Activated naive CD8-positive, alpha-beta T cell treated with anti-CD3 and anti-CD28 coated beads for 36 hours (primary cell): ENCODE measurements at places on chromosomes 3 and 15. TPM values are rescaled to one million over a fixed set of nuclear protein-coding genes. Genes with fewer than 3 reads are reported as not detected.

DNA sequence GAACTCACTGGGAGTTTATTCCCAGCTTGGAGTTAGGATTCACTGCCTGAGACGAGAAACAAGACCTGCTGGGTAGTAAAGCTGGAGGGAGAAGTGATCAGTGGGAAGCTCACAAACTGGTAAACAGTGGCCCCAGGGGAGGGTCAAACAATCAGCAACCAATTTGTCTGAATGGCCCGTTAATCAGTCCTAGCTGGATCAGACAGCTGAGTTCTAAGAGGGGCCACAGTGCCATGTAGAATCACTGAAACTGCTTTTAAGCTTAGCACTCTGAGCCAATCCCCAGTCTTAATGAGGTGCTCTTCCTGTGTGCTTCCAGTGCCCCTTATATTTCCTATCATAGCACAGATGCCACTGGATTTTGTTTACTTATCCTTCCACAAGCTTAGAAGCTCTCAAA lies 591.7 kb downstream of the RSL24D1 start:
- H3K36me3 ChIP-seq: no peaks in the 10 kb centered on the region
- H3K27me3 ChIP-seq: peaks cover 5% of the 10 kb centered on the region
- DNase-seq: no peak
- H3K4me1 ChIP-seq: no peaks in the 10 kb centered on the region

DNA sequence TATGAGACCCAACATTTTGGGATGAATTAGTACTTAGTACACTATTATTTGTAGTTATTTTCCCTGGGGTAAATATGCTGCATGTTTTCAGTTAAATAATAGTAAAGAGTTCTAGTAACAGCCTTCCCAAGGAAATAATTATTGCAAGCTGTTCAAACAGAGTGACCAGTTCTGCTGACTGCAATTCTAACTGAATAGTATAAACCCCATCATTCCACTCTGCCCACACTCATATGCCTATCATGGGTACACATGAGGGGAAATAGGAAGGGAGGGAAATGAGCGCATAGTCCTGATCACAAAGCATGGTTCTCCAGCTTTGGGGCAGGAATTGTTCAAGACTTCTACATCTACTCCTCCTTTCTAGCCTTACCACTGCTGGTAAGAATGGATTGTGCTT lies 18.7 kb downstream of the UQCC5 start:
- H3K4me3 ChIP-seq: no peak overlapping the region
- no peaks in the 10 kb centered on the region for H3K27me3 ChIP-seq
- DNase-seq: no peak
- no peak overlapping the region for H3K27ac ChIP-seq
- H3K4me1 ChIP-seq: peaks cover 12% of the 10 kb centered on the region

- H3K36me3 ChIP-seq: no peaks in the 10 kb centered on the region
- H3K27me3 ChIP-seq: peaks cover 4% of the 10 kb centered on the region
- peaks cover 6% of the 10 kb centered on the region for H3K4me1 ChIP-seq
- no peak for DNase-seq
- H3K27ac ChIP-seq: no peak overlapping the region
- H3K4me3 ChIP-seq: no peak overlapping the region
Measured at GRCh38 chr15:88400591-88401250, 66.5 kb downstream of the MRPL46 start.

Gene B3GNT5
- 13.3 TPM for total RNA-seq

Gene LIPH
- total RNA-seq: not detected

GRCh38 chr3:48472673-48472922 lies 26.1 kb downstream of the ATRIP start:
- peak overlapping the region; percentile 98 for H3K27ac ChIP-seq
- H3K4me3 ChIP-seq: peak overlapping the region; percentile 81
- DNase-seq: no peak
- peaks cover 18% of the 10 kb centered on the region for H3K36me3 ChIP-seq

Gene NR2E3
- total RNA-seq: not detected

DNA sequence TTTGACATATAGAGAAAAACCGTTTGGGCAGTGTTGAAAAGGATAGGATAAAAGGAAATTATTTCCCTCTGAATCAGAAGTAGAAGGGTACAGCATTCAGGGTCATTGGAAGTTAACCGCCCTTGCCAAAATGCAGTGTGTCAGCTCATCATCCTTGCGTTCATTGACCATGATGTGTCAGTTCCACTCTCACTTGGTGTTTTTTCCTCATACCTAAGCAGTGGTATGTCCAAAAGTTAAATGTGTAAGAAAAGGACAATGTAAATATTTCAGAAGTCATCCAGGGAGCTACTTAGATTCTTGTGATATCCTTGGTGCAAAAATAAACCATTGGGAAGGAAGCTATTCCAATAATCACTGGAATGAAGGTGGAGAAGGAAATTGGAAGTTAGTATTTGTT lies 50.7 kb downstream of the MAP6D1 start:
- H3K4me3 ChIP-seq: no peak overlapping the region
- no peaks in the 10 kb centered on the region for H3K27me3 ChIP-seq
- DNase-seq: no peak
- no peaks in the 10 kb centered on the region for H3K4me1 ChIP-seq
- peaks cover 28% of the 10 kb centered on the region for H3K36me3 ChIP-seq

DNA sequence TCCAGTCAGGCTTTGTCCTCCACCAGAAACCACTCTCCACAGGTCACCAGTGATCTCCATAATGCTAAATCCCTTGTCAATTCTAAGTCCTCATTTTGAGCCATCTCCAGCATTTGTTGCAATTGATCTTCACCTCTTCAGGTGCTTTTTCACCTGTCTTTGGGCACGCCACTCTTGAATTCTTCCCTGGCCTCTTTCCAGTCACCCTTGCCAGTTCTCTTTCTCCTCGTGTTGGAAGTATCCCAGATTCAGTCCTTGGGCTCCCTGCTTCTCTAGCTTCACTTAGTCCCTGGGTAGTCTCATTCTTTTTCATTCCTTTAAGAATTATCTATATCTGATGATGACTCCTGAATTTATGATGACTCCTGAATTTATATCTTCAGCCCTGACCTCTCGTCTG lies 37.5 kb downstream of the MAPK6 start:
- no peaks in the 10 kb centered on the region for H3K27me3 ChIP-seq
- no peak overlapping the region for H3K4me3 ChIP-seq
- DNase-seq: no peak
- no peak overlapping the region for H3K27ac ChIP-seq
- H3K36me3 ChIP-seq: peaks cover 22% of the 10 kb centered on the region
- H3K4me1 ChIP-seq: no peaks in the 10 kb centered on the region

GRCh38 chr3:79297245-79297960 lies 470.4 kb downstream of the ROBO1 start:
- H3K36me3 ChIP-seq: no peaks in the 10 kb centered on the region
- DNase-seq: no peak
- H3K4me3 ChIP-seq: no peak overlapping the region
- no peaks in the 10 kb centered on the region for H3K27me3 ChIP-seq
- H3K27ac ChIP-seq: no peak overlapping the region

Gene GCNT3
- total RNA-seq: not detected

DNA sequence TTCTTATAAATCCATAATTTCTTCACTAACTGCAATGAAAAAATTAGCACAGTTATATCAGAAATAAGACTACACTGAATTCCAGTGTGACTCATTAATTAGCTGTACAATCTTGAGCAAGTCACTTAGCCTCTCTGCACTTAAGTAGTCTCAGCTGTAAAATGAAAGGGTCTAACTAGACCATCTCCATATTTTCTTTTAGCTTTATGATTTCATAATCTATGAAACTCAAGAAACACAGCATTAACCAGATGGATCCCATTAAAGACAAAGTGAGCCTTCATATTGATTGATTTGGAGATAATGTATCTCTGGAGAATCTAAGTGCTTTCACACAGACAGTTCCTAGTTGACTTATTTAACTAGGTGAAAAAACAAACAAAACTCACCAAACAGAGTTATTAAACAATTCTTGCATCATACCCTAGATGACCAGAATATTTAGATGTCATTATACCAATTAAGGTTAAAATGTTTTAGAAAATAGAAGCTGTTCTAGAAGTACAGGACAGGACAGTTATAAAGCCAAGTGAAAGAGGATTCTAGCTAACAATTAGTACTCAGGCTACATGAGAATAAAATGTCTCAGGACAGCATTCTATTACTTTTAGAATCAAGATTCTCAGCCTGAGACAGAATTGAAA lies 11.2 kb downstream of the CSNK1G1 start:
- peaks cover 18% of the 10 kb centered on the region for H3K4me1 ChIP-seq
- peaks cover 13% of the 10 kb centered on the region for H3K36me3 ChIP-seq
- H3K27me3 ChIP-seq: no peaks in the 10 kb centered on the region
- DNase-seq: no peak
- H3K4me3 ChIP-seq: no peak overlapping the region

DNA sequence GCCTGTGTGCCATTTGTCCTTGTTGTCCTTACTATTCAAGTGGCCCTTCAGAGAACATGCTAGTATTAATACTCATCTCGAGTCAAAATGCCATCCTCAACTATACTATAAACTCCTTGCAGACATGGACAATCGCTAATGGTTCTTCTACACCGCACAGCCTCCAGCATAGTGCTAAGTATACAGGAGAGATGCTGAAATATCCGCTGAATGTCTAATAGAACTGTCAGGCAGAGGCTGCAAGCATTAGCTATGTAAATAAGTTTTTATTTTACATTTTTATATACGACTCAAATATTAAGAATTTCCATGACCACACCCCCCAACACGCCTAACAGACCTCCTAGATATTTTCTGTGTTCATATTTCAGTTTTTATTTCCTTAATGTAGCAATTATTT lies 39.4 kb downstream of the AAGAB start:
- peaks cover 1% of the 10 kb centered on the region for H3K4me1 ChIP-seq
- H3K27me3 ChIP-seq: no peaks in the 10 kb centered on the region
- peaks cover 28% of the 10 kb centered on the region for H3K36me3 ChIP-seq
- no peak overlapping the region for H3K27ac ChIP-seq
- no peak for DNase-seq

GRCh38 chr15:63332367-63333124 lies 49.1 kb downstream of the CA12 start:
- H3K36me3 ChIP-seq: no peaks in the 10 kb centered on the region
- H3K4me1 ChIP-seq: no peaks in the 10 kb centered on the region
- no peak overlapping the region for H3K27ac ChIP-seq
- DNase-seq: no peak

DNA sequence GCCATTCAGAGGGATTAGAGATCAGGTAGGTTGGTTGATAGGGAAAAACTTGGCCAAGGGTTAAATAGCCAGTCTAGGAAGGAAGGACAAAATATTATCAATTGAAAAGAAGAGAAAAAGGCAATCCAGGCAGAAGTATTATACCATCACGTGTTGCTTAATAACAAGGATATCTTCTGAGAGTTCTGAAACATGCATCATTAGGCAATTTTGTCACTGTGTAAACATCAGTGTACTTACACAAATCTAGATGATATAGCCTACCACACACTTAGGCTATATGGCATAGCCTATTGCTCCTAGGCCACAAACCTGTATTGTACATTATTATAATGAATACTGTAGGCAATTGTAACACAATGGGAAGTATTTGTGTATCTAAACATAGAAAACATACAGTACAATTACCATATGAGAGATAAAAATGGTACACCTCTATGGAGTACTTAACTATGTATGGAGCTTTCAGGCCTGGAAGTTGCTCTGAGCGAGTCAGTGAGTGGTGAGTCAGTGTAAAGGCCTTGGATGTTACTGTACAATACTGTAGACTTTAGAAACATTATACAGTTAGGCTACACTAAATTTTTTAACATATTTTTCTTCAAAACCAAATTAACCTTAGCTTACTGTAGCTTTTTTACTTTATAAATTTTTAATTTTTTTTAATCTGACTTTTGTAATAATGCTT lies 2.7 kb downstream of the TEX55 start:
- no peak overlapping the region for H3K4me3 ChIP-seq
- no peaks in the 10 kb centered on the region for H3K27me3 ChIP-seq
- DNase-seq: no peak
- H3K36me3 ChIP-seq: peaks cover 1% of the 10 kb centered on the region
- H3K4me1 ChIP-seq: no peaks in the 10 kb centered on the region
- no peak overlapping the region for H3K27ac ChIP-seq

DNA sequence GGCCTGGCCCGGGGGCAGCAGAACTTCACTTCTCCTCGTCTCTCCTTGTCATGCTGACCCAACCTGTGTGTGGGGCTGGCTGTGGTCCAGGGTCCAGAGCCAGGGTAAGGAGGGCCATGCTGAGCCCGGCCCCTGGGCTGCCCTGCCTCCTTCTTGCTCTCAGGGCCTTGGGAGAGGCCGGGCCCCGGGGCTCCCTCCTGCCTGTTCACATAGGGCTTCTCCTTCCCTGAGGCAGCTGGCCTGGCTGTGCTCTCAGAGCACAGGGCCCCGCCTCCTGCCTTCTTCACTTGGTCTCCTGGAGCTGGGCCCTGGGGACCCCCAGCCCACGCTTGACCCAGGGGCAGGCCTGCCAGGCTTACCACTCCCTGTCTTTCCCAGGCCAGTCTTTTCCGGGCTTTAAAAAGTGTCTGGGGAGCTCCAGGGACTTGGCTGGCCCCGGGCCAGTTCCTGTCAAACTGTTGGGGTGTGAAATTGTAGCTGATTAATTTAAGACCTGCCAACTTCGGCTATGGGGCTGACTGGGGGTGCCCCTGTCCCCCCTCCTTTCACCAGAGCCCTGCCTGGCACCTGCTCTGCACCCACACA lies 11.8 kb downstream of the PLXNA1 start:
- peaks cover 2% of the 10 kb centered on the region for H3K4me1 ChIP-seq
- DNase-seq: no peak
- no peaks in the 10 kb centered on the region for H3K36me3 ChIP-seq
- no peak overlapping the region for H3K4me3 ChIP-seq

DNA sequence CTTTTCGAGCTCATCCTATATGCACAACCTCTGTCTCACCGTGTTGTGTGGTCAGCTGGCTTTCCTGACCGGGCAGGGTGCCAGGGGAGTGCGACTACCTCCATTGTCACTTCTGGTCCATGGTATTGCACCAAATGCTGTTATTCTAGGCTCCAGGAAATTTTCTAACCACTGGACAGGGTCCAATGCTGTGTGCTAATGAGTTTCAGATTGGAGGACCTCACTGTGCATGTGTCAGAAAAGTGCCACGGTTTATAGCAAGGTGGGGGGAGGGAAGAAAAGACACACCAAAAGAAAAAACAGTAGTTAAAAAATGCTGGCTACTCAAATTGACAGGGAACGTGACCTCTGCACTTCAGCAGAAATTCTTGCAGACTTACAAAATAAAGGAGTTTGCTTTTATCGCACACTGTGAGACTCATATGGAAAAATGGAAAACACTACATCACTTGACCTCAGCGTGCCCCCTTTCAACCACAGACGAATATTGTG lies 480.1 kb downstream of the FOXP1 start:
- H3K36me3 ChIP-seq: peaks cover 80% of the 10 kb centered on the region
- H3K4me3 ChIP-seq: peak overlapping the region; percentile 1
- H3K27me3 ChIP-seq: no peaks in the 10 kb centered on the region
- DNase-seq: no peak
- peak overlapping the region; percentile 80 for H3K27ac ChIP-seq

DNA sequence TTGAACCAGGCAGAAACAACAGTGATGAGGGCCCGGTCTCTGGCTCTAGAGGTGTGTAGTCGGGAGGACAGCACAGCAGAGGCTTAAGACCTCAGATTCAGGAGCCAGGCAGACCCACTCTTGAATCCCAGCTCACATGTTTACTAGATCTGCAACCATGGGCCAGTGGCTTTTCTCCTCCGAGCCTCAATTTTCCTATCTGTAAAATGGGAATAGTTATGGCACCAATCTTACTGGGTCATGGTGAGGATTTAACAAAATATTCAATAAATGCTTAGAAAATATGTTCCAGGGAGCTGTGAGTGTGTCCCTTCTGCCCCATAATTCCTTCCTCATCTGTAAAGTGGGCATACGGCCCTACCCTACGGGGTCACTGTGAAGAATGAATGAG lies 506.9 kb downstream of the SHQ1 start:
- no peak overlapping the region for H3K4me3 ChIP-seq
- no peaks in the 10 kb centered on the region for H3K27me3 ChIP-seq
- H3K36me3 ChIP-seq: peaks cover 1% of the 10 kb centered on the region
- no peak for DNase-seq
- H3K4me1 ChIP-seq: peaks cover 50% of the 10 kb centered on the region
